ENCODE measurements at places on chromosomes 5 and 9. TPM values are rescaled to one million over a fixed set of nuclear protein-coding genes. Genes with fewer than 3 reads are reported as not detected.

DNA sequence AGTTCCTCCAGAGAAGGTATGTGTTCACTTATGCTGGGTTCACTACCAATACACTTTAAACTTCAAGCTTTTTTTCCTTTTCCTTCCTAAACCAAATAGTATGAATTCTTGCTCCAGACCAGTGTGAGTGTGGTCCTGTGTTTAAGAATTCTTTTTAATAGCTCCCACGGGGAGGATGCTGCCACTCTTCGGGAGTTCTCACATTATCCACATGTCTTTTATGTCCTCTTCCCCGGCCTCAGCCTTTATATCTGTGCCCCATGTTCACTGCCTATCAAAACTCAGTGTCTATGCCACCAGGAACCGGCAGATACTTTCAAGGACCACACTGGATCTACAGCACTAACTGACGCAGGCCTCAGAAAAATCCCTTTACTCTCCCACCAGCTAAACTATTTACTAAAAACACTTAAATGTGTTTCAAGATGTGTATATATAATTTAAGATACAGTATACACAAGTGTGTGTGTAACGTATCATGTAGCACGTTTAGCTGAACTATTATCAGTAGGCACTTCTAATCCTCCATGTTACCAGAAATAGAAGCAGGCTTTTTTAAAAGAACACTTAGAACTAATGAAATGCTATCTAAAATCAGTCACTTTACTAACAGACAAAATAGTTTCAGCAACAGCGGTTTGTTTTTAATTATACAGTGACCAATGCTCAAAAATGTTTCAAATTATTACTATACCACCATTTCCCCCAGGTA lies 88.0 kb downstream of the PLPP1 start:
- no peak overlapping the region for H3K27ac ChIP-seq
- no peaks in the 10 kb centered on the region for H3K36me3 ChIP-seq
- H3K27me3 ChIP-seq, result no peaks in the 10 kb centered on the region
- DNase-seq, result no peak
- no peaks in the 10 kb centered on the region for H3K4me1 ChIP-seq

- H3K27ac ChIP-seq, result no peak overlapping the region
- no peak for DNase-seq
- no peaks in the 10 kb centered on the region for H3K27me3 ChIP-seq
Measured at GRCh38 chr5:38996123-38996522, 78.1 kb downstream of the RICTOR start.

- H3K36me3 ChIP-seq, result no peaks in the 10 kb centered on the region
- no peak overlapping the region for H3K27ac ChIP-seq
- no peaks in the 10 kb centered on the region for H3K4me1 ChIP-seq
- DNase-seq, result no peak
- no peaks in the 10 kb centered on the region for H3K27me3 ChIP-seq
Measured at GRCh38 chr5:121432-121831, 29.5 kb downstream of the PLEKHG4B start.

DNA sequence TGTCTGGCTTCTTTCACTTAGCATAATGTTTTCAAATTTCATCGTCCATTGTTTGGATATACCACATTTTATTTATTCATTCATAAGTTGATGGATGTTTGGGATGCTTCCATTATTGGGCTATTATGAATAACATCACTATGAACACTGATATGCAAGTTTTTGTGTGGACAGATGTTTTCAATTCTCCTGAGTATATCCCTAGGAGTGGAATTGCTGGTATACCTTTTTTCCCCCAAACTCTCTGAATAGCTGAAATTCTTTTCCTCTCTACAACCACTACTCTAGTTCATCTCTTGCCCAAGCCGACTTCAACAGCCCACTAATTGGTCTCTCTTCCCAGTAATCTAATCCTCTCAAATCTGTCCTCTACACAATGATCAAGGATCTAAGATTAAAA lies 4.7 kb upstream of the ZFR start:
- H3K4me1 ChIP-seq, result peaks cover 5% of the 10 kb centered on the region
- H3K4me3 ChIP-seq, result no peak overlapping the region
- H3K27ac ChIP-seq, result no peak overlapping the region
- DNase-seq, result no peak
- H3K27me3 ChIP-seq, result no peaks in the 10 kb centered on the region
- H3K36me3 ChIP-seq, result no peaks in the 10 kb centered on the region

DNA sequence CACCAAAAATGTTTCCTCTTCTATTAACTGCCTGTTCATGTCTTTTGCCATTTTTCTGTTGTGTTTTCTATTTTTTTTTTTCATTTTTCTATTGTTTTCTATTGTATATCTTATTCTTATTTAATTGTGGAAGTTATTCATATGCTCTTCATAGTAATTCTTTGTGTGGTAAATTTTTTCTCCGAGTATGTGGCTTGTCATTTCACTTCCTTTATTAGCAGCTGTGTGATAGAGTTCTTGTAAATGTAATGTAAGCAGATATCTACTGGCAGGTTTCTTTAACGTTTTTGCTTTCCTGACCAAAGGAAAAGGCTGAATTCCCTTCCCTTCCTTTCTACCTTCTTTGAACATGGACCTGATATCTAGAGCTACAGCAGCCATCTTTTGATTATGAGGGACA lies 5.8 kb upstream of the PLPP1 start:
- H3K36me3 ChIP-seq, result no peaks in the 10 kb centered on the region
- DNase-seq, result no peak
- no peak overlapping the region for H3K4me3 ChIP-seq

DNA sequence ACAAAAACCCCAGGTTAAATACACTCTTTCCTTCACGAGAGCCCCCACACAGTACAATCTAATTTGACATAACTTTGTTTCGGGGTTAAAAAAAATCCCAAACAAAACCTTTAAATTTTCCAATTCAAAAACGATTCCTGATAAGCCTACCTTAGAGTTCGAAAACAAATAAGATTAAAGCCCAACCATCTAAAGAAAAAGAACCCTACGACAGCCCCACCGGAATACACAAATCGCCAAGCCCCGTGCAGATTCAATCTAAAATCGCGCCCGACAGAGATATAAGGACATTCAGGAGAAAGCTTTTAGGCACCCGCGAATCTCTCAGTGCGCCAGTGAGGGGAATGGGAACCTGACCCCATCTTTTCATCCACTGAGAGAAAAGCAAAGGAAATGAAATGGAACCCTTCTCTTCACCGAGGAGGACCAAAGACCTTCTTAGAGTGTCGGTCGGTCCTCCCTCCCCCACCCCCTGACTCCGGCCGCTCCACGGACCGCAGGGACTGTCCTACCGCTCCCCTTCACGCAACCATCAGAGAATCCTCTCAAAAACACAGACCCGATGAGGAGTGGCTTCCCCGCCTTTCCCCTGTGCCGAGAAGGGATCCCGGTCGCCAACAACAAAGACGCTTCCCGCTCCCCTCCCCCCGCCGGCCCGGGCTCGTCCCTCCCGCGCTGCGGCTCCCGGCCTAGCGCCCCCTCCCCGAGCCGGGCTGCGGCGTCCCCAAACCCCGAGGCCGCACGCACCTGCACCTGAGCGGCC lies 925 bp downstream of the ABHD17B start:
- H3K27ac ChIP-seq, result peak overlapping the region; percentile 96
- peak; percentile 74 for DNase-seq
- H3K36me3 ChIP-seq, result no peaks in the 10 kb centered on the region
- H3K4me3 ChIP-seq, result peak overlapping the region; percentile 94
- H3K4me1 ChIP-seq, result no peaks in the 10 kb centered on the region
- no peaks in the 10 kb centered on the region for H3K27me3 ChIP-seq

- DNase-seq, result no peak
- no peak overlapping the region for H3K4me3 ChIP-seq
- no peaks in the 10 kb centered on the region for H3K36me3 ChIP-seq
- no peaks in the 10 kb centered on the region for H3K27me3 ChIP-seq
- H3K27ac ChIP-seq, result no peak overlapping the region
- H3K4me1 ChIP-seq, result no peaks in the 10 kb centered on the region
Measured at GRCh38 chr5:156134216-156134615, 192.7 kb upstream of the SGCD start.

DNA sequence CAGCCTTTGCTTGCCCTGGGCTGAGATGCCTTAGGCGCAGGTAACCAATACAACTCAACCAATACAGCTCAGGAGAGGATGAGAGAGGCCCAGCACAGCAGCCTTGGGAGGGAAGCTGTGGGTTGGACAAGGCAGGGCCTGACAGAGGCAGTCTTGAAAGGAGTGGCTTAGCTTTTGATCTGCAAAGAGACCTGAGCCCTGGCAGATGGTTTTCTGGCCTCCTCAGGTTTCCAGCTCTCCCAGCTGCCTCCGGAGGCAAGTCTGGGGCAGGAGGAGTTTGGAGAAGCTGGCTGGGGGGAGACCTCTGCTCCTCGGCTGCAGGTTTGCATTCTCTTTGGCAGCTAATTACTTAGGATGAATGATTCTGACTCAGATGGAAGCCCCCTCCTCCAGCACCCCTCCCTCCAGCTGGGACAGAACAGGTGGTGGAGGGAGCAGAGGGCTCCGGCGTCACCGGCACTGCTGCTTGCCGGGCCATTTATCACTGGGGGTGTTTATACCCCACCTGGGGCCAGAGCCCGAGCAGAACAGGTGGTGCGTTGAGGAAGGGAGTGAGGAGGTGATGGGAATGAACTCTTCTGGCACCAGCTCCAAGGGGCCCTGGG lies 50.8 kb downstream of the TSPAN17 start:
- no peaks in the 10 kb centered on the region for H3K36me3 ChIP-seq
- no peak overlapping the region for H3K27ac ChIP-seq
- no peak overlapping the region for H3K4me3 ChIP-seq
- no peak for DNase-seq
- no peaks in the 10 kb centered on the region for H3K27me3 ChIP-seq
- H3K4me1 ChIP-seq, result no peaks in the 10 kb centered on the region

DNA sequence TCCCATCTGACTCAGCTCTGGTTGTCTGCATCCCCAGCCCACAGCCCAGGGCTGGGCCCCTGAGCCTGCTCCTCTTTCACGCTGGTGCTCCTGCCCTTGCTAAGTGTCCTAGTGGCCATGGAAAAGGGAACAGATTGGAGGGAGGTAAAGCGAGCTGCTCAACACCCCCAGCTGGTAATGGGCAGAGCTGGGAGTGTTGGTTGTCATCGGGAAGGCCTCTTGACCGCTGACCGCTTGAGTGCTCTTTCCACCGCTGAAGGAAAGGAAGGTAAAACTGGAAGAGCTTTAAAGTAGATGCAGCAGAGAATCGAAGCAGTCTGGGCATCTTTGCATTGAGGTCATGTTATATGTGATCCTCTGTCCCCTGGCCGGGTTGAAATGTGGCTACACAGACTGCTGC lies 60.2 kb downstream of the CRB2 start:
- no peak overlapping the region for H3K4me3 ChIP-seq
- H3K4me1 ChIP-seq, result no peaks in the 10 kb centered on the region
- peaks cover 37% of the 10 kb centered on the region for H3K36me3 ChIP-seq
- no peaks in the 10 kb centered on the region for H3K27me3 ChIP-seq

Gene MVB12B
- 9.0 TPM for total RNA-seq
